ENCODE measurements at places on chromosomes 7 and 10. TPM values are rescaled to one million over a fixed set of nuclear protein-coding genes. Genes with fewer than 3 reads are reported as not detected.

DNA sequence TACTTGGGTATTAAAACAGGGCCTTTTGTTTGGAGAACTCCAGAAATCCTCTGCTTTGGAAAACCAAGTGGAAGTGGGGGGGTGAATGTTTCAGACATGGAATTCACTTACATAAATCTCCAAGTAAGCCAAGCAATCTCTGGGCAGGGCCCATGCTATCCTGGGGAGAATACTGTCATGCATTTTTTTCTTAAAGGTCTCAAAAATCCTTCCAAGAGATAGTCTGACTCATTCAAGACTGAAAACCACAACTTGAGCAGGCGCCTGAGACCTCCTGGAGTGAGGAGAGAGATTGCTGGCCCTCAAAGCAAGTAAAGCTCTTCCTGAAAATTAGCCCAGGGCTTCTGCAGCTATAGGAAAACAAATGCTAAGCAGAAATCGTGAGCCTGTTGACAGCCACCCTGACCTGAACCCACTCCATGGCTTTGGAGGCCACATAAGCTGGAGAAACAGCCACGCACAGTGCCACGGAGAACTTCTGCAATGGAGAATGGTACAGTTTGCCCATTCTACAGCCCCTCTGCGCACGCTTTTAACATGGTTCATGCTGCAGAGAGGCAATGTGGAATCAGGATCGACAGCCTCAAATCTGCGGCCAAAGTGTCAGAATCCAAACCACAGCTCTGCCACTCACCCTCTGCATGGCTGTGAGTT is 203.1 kb upstream of the AUTS2 start:
- DNase-seq = peak; percentile 60

GRCh38 chr10:70085975-70086613 is 33.4 kb downstream of the MACROH2A2 start:
- no peak for DNase-seq

- no peak for DNase-seq
These were observed 111.8 kb upstream of the GPR141 start for GRCh38 chr7:37571806-37572205.

DNA sequence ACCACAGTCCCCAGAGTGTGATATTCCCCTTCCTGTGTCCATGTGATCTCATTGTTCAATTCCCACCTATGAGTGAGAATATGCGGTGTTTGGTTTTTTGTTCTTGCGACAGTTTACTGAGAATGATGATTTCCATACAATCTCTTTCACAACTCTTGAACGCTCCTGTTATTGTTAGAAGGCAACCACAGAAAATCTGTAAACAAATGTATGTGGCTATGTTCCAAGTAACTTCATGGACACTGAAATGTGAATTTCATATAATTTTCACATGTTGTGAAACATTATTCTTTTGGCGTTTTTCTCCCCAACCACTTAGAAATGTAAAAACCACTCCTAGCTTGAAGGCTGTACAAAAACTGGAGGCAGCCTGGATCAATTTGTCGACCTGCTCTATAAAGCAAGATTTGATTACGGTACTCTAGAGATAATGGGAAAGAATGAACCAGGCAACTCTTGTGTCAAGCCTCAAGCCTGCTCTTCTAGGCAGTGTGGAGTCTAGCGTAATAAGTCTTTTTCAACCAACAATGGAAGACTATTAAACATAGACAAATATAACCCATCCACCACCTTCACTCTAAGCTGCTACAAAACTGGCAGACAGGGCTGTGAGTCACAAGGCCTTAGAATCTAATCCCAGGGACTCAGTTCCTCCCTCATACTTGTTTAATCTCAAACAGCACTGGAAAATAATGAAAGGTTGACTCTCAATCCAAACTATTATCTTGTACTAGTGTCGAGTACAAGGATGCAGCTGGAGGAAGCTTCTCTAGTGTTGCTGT is 22.7 kb downstream of the ARL3 start:
- no peak for DNase-seq

DNA sequence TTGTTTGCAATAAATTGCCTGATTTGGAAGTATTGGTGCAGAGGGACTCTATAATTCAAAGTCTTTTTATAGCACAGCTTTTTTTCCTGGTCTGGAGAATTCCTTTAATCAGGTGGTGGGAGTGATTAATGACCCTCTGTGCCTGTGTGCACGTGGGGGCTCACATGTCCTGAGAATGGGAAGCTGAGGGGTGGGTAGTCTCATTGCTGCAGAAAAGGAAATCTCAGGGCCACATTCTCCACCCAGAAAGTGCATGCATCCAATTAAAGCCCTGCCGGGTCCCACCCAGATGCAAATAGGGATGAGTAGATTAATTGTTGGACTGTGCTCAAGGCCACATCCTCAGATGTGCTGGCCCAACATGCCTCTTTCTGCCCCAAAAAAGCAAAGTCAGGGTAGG is 324.7 kb downstream of the CXCL12 start:
- no peak for DNase-seq

DNA sequence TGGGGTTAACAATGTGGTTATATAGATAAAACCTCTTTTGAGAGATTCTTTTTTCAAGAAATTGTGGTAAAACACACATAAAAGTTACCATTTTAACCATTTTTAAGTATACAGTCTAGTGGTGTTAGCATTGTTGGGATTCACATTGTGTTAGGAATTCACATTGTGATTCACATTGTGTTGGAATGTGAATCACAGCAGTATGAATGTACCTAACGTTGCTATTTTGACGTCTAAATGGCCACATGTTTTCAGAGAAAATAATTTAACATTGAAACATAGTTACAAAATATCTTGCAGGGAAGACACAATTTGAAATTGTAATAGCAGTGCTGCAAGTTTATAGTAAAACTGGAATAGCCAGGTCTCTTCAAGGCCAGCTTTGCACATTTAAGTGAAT is 129.0 kb downstream of the BICC1 start:
- no peak for DNase-seq

- DNase-seq = no peak
These were observed 6.7 kb upstream of the OTUD1 start for GRCh38 chr10:23432166-23432565.

DNA sequence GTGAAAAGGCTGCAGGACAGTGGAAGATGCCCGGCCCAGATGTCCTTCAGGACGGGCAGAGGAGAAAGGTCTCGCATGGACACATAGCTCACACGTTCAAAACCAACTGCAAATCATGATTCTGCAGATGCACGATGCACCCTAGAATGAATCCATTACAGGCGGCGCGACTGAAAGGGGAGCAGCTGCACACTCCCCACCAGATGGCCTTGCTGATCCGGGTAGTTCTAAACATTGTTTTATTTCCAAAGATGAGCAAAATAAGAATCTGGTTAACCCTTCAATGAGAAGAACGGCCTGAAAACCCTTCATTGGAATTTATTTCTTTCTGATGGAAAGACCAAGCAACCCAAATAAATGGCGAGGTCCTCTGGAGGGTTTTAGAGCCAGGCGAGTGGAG is 33.8 kb downstream of the CHST15 start:
- DNase-seq = no peak

GRCh38 chr10:124217031-124217430 is 123.6 kb upstream of the CHST15 start:
- DNase-seq = no peak

DNA sequence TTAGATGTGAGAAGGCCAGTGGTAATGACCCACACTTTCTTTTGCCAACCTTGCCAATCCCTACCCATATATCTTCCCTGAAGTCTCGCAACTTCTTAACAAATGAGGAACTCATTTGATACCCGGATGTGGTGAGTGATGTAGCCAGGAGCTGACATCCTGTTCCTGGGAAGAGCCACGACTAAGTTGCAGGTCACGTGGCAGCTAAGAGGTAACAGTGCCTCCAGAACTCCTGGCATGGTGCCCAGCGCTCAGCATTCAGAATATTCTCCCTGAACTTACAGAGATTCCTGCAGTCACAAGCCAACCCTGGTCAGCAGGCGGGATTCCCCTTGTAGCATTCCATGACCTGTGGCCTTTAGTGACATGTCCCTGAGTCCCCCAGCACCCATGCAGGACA is 282.5 kb downstream of the GALNT17 start:
- no peak for DNase-seq

GRCh38 chr10:56298941-56299340 is 62.1 kb downstream of the ZWINT start:
- no peak for DNase-seq

Gene TDRD1
- polyA plus RNA-seq = 0.12 TPM

Gene KCNMA1
- 16.8 TPM for polyA plus RNA-seq

Gene NUDT13
- 3.1 TPM for polyA plus RNA-seq

Data from muscle of arm (tissue), 14 donors.